ENCODE measurements at places on chromosomes 12 and 14.

GRCh38 chr12:122659579-122659978 lies 43.6 kb downstream of the HCAR2 start:
- DNase-seq: no peak

DNA sequence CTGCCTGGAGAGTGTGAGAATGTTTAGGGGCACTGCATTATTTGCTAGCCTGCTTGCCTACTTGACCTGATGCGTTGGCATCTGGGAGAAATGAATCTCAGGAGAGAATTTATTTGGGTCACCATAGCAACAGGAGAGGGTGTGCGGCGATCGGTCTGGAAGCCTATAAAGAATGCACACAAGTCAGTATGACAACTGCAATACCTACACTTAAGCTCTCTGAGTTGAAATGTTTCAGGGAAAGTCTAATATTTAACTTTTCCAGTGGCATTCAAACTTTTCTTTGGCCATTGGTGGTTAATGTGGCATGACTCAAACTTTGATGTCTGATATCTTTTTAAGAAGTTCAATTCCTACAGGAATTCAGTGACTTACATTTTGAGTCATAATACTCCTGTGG lies 205.1 kb downstream of the NEDD1 start:
- no peak for DNase-seq

GRCh38 chr12:102174117-102174516 lies 23.5 kb downstream of the PMCH start:
- no peak for DNase-seq

GRCh38 chr14:69614592-69614991 lies 3.2 kb downstream of the SUSD6 start:
- no peak for DNase-seq

Measured in HFFc6 (cell line).